NCI-H524 treated with DMSO at 0.1 percent for 48 hours (cell line): ENCODE measurements at places on chromosomes 3 and 15.

- DNase-seq, result no peak
Measured at GRCh38 chr15:27993996-27994780, 104.9 kb downstream of the OCA2 start.

DNA sequence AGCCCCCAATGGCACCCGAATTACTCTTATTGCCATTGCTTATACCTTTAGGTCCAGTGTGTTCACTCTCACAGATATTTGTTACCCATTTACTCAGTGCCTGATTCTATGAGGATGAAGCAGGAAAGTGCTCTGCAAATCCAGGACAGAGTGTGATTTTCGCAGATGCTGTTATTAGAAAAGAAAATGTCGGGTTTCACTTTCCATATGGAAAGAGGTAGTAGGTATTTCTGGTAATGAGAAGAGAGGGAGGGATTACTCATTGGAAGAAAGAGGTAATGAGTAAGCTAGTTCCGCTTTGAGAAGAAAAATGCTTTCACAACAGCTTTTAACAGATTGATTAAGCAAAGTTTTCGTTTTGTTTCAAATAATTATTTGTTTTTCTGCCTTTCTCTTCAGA lies 336.3 kb upstream of the CFAP20DC start:
- no peak for DNase-seq

- no peak for DNase-seq
Measured at GRCh38 chr3:16079519-16079918, 95.0 kb upstream of the GALNT15 start.

DNA sequence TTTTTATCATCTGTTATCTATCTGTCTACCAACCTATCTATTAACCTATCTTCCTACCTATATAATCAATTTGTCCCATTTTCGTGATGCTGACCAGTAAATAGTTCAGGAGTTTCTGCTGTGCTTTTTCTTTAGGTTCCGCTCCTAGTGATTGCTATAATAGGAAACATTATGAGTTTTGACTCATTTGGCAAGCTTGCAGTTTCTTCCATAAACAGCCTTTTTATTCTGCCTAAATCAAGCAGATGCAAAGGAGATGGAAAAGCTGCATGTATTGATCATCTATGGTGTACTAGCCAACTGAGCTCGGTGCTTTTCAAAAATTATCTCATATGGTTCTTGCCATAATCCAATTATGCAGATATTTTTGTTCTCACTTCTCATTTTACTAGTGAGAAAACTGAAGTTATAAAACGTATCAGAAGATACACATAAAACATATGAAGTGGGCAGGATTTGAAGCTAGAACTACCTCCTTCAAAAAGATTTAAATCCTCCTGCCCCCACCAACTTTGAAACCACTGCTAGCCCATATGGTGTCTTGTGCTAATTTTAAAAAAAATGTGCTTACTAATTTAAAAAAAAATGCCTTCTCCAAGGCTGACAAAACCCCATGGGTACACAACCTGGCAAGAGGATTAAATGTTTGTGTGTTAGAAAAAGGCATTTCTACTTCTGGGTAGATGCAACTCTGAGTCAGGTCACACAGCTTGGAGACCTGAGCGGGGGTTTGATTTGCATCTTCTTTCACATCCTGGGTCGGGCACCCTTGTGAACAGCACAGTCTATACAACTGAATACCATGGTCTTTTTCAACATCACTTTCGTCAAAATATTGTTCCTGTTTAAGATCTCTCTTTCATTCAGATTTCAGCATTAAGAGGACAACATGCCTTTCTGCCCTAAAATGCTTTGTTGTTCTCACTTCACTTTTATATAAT lies 267.0 kb downstream of the CHL1 start:
- peak; percentile 57 for DNase-seq

GRCh38 chr15:64780600-64781156 lies 5.3 kb upstream of the RBPMS2 start:
- DNase-seq, result peak; percentile 63

DNA sequence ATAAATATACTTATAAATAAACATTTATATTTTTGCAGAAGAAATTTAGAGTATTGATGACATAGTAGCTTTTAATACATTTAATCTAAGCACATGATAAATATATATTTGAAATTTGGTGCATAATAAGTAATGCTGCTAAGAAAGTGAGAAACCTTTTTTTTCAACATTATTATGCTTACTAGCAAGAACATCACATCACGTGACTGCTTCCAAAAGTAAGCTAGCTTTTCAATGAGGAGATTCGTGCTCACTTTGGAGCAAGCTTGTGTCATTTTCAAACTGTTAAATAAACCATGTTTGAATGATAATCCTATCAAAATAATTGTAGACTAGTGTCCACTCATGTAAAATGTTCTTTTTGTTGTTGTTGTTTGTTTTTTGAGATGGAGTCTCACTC lies 109.0 kb upstream of the SLC4A7 start:
- no peak for DNase-seq

- DNase-seq, result no peak
Measured at GRCh38 chr15:57923750-57924149, 141.8 kb downstream of the ALDH1A2 start.

DNA sequence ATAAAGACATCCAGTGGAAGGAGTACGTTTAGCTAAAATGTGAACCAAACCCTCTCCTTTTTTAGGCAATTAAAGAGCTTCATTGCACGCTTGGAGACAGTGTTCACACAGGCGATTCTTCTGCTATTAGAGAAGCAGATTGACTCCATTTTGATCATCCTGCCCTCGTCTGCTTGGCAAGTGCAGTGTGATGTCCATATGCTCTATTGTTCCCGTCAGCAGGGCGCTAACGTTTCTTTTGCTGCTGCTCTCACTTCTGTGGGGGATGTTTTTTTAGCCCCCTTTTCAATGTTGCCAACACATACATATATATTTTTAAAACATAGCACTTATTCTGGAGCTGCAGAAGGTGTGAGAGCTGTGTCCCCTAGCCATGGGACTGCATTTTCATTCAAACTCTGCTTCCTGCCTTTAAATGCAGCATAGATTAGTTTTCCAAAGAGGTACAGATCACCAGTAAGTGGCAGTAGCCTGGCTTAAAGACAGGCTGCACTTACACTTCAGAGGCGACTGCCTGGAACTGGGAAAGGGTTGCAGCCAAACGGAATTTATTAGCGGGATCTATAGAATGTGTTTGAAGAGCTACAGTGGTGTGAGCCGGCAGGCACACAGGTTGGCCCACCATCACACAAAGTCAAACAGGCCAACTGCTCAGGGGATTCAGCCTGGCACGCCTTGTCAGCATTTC lies 292.6 kb upstream of the DPH6 start:
- DNase-seq, result no peak

GRCh38 chr3:43871627-43872245 lies 181.0 kb downstream of the ABHD5 start:
- DNase-seq, result no peak

GRCh38 chr15:98952381-98952803 lies 55.2 kb downstream of the PGPEP1L start:
- no peak for DNase-seq

- peak; percentile 79 for DNase-seq
Measured at GRCh38 chr3:116417151-116417550, 28.1 kb downstream of the LSAMP start.

DNA sequence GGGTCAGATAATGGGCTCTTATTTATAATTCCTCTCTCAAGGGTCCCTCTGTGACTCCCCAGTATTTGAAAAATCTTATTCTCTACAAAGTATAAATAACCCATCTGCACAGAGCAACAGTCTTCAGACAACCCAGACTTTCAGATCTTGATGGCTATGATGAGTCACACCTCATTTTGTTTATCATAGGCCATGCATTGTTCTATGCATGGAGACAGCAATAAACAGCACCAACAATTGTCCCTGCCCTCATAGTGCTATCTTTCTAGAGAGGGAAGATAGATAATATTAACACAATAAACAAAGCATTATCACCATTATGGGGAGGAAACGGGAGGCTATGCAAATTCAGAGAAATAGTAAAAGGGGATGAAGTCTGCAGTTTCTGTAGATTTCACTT lies 13.4 kb downstream of the FHIT start:
- DNase-seq, result no peak

GRCh38 chr3:153138276-153139210 lies 23.5 kb upstream of the RAP2B start:
- no peak for DNase-seq

GRCh38 chr3:44055951-44056350 lies 185.7 kb upstream of the TOPAZ1 start:
- DNase-seq, result no peak

DNA sequence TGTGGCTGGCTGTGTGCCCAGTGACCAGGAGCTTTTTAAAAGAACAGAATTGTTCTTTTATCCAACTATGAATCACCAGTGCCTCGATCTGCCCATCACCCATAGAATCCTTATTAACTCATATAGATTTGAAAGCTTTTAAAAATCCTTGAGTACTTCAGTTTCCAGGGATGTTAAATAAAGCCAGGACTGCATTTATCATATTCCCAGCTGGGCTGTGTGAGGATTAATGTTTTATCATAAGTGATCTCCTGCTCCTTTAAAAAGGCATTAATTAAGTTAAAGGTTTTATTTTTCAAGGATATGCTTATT lies 234.0 kb downstream of the MYRIP start:
- DNase-seq, result no peak

DNA sequence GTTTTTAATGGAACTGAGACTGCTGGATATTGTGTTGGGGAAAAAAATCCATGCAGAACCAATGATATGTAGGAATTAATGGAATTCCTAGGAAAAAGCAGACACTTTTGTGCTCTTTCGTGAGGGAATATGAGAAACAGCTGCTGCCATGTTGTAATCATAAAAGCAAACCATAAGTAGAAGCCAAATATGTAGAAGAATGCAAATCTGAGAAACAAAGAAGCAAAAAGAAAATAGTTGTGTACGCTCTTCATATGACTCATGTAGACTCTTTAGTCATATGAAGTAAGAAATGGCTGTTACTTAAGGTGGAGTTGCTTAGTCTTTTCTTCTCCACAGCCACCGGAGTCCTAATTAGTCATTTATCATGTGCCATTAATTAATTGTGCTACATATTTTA lies 298.6 kb upstream of the ZNF717 start:
- no peak for DNase-seq

DNA sequence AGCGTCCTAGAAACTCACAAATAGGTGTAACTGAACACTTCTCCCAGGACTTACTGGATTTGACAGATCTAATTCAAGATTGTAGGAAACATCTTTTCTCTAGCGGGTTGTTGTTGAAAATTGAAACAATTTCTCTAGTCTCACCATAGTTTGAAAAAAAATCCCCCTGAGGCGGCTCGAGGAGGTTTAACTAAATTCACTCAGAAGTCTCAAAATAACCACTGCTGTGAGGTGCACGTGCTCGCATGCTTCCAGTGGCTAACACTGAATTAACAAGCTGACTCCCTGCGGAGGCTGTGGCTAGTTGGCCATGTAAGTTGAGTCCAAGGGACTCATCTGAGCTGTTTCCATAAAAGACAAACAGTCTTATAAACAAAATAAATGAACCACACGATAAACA lies 503.9 kb downstream of the OCA2 start:
- DNase-seq, result no peak

- peak; percentile 93 for DNase-seq
Measured at GRCh38 chr3:128390867-128391266, 75.8 kb downstream of the DNAJB8 start.

- no peak for DNase-seq
Measured at GRCh38 chr15:98712845-98713584, 64.7 kb downstream of the IGF1R start.

DNA sequence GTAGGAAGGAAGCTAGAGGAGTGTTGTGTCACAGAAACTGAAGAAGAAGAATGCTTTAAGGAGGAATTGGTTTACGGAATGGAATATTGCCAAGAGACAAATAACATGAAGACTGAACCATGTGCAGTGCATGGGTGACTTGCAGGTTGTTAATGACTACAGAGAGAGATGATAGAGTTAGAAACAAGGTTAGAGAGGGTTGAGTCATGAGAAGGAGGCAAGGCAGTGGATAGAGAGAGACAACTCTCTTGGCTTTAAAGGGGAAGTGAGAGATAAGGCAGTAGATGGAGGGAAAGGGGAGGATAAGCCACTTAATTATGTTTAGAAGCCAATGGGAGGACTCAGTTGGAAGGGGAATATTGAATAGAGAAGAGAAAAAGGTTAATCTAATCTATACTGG lies 119.3 kb upstream of the CCNL1 start:
- no peak for DNase-seq

DNA sequence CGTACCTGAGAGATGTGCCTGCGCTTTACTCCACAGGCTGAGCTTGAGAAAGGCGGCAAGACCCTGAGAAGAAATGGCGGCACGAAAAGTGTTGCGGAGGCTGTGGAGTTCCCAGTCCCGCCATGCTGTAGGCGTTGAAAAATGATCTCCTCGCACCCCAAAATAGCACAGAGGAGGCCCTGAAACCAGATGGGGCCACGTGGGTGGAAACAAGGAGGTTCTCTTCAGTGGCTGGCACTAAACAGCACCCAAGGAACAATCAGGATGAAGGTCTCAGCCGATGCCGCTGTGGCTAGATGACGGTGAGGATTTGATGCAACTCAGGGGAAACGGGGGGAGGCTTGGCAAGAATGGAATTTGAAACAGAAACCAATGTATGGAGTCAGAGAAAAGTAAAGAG lies 57.3 kb downstream of the TMEM212 start:
- no peak for DNase-seq

GRCh38 chr3:89859757-89860156 lies 752.3 kb downstream of the EPHA3 start:
- DNase-seq, result peak; percentile 85

DNA sequence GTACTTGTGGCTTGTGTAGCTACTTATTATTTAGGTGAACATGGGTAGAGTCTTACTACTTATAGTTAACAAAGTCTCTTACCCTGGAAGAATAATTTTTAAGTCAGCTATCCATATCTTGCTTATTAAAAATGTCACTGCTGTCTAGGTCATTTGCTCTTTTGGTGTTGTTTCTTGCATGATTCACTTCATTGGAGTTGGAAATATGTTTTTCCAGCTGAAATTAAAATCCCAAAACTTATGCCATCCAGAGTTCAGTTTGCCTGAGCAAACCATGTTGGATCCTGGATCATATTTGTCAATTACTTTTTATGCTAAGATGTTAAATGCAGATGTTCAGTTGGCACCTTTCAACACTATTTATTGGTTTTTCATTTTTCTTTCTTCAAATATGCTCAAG lies 421.0 kb upstream of the RBMS3 start:
- no peak for DNase-seq

DNA sequence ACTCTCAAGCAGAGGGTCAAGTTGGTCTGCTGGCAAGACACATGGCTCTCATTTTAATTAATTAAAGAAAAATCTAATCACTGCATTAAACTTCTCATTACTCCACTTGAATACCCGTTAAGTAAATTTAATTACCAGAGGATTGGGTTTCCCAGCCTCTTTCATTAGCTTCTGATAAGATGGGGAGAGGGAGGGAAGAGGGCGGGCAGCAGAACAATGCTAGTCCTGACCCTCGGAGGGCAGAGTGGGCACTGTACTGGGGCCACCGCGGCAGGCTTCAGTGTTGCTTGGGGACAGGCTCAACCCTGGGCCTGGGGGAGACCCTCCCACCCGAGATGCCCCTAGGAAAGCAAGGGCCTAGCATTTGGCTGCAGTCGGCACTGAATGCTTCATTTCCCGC lies 55.6 kb upstream of the LINGO1 start:
- DNase-seq, result no peak

DNA sequence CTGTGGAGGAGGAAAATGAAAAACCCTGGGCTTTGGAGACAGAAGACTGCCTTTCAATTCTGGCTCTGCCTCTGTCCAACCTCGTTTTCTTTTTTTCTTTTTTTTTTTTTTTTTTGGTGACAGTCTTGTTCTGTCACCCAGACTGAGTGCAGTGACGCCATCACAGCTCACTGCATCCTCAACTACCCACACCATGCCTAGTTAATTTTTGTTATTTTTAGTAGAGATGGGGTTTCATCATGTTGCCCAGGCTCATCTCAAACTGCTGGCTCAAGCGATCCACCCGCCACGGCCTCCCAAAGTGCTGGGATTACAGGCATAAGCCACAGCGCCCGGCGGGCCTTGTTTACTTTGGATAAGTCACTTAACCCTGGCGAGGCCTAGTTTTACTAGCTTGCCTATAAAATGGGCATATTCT lies 66.3 kb upstream of the SLC25A26 start:
- DNase-seq, result no peak
